ENCODE measurements at places on chromosomes 7 and 10. TPM values are rescaled to one million over a fixed set of nuclear protein-coding genes. Genes with fewer than 3 reads are reported as not detected.

Gene TFR2
- total RNA-seq, result 0.39 TPM

Gene ITGB8
- 15.1 TPM for total RNA-seq

Gene GTF2IRD1
- total RNA-seq, result 14.4 TPM

Gene GIMAP5
- total RNA-seq, result not detected

Gene ST7
- 14.8 TPM for total RNA-seq

Gene SBDS
- 114 TPM for total RNA-seq

Gene GDF10
- not detected for total RNA-seq
